ENCODE measurements at places on chromosomes 4 and X. TPM values are rescaled to one million over a fixed set of nuclear protein-coding genes. Genes with fewer than 3 reads are reported as not detected.

ARHGAP4 gene
- 85.4 TPM for total RNA-seq

DNA sequence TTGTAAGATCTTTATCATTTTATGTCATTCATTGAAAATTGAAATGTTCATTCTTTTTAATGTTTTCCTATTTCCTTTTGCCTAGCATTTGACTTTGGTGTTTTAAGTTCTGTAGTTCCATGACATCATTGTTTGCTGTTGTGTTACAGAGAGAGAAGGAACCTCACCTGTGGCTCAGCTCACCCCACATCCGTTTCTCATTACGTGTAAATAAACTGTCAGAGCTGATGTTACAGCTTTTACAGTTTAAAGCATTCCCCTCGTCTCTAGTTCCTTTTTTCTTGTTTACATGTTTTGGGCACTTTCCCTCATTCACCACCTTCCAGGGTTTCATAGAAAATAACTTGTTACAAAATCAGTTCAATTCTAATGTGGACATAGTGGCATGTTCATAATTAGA lies 137.2 kb downstream of the FNIP2 start:
- no peaks in the 10 kb centered on the region for H3K4me1 ChIP-seq
- no peak overlapping the region for H3K4me3 ChIP-seq
- peaks cover 8% of the 10 kb centered on the region for H3K36me3 ChIP-seq
- H3K27me3 ChIP-seq: no peaks in the 10 kb centered on the region
- no peak for DNase-seq

- H3K4me3 ChIP-seq: no peak overlapping the region
- no peak for DNase-seq
- no peaks in the 10 kb centered on the region for H3K36me3 ChIP-seq
- H3K27ac ChIP-seq: no peak overlapping the region
These were observed 31.2 kb upstream of the UXT start for GRCh38 chrX:47690175-47690574.

GPRIN3 gene
- total RNA-seq: 14.4 TPM

AWAT2 gene
- not detected for total RNA-seq

TRIM61 gene
- total RNA-seq: 1.8 TPM

ITM2A gene
- total RNA-seq: 125 TPM

DNA sequence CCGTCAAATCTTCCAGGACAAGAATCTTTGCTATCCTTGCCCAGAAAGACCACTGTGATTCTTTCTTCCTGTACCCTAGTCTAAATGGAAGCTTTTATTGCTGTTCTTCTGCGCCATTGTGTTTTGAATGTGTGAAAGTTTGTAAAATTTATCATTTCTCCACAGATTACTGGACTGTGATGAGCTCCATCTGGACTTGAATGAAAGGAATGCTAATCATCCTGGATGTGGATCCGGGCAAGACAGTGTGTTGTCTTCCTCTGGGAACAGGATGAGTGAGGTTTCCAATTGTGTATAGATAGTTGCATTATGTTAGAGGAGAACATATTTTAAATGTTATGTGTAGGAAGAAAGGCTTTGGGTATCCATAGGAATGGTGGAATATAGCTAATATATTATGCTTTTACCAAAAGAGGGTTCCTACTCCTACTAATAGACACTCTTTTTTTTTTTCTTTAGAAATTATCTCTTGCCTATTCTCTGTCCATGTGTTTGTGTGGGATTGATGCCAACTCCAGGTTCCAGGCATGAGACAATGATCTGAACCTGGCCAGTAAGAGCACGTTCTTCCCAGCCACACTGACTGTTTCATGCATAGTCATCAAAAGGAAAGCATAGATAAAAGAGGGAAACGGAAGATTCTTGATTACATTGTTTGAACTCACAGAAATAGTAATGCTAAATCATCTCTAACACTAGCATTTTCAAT lies 803.6 kb upstream of the ADGRL3 start:
- H3K4me1 ChIP-seq: no peaks in the 10 kb centered on the region
- no peak overlapping the region for H3K27ac ChIP-seq
- no peak for DNase-seq
- H3K27me3 ChIP-seq: no peaks in the 10 kb centered on the region

DNA sequence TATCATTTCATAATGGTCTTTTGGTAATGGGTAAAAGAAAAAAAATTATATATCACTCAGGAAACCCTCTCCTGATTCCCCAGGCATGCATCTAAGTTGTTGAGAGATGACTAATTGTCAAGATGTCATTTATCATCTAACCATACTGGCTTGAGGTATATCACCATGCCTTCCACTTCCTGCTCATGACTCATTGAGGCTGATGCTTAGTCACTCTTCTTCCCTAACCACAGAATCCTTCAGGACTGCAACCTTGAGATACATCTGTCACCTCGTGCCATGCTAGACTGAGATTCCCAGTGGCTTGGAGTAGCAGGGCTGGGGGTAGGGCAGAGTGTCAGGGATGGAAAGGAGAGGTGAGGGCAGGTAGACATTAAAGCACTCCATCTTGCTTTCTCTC lies 782.5 kb upstream of the INTU start:
- no peaks in the 10 kb centered on the region for H3K36me3 ChIP-seq
- no peaks in the 10 kb centered on the region for H3K4me1 ChIP-seq
- DNase-seq: no peak
- H3K4me3 ChIP-seq: no peak overlapping the region
- H3K27ac ChIP-seq: no peak overlapping the region

DNA sequence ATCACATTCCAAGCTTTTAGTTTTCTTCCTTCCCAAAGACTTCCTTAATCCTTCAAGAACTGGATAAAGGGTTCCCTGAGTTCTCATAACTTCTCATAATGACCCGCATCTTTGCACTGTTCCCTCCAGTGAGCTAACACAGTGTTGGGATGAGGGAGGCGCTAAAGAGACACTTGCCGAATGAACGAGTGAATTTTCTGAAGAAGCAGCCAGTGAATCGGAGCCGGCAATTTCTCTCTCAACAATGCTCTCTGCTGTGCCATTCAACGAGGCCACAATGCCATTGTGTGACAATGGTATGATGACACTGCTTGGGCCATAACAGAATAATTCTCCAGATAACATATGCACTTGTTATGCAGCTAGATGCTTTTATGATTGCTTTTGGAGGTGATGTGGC lies 51.4 kb upstream of the ZFP42 start:
- H3K36me3 ChIP-seq: no peaks in the 10 kb centered on the region
- H3K4me1 ChIP-seq: no peaks in the 10 kb centered on the region
- no peak overlapping the region for H3K27ac ChIP-seq
- H3K27me3 ChIP-seq: no peaks in the 10 kb centered on the region
- H3K4me3 ChIP-seq: no peak overlapping the region

- H3K27ac ChIP-seq: no peak overlapping the region
- H3K4me1 ChIP-seq: no peaks in the 10 kb centered on the region
- no peaks in the 10 kb centered on the region for H3K36me3 ChIP-seq
- H3K27me3 ChIP-seq: peaks cover 22% of the 10 kb centered on the region
- no peak overlapping the region for H3K4me3 ChIP-seq
- DNase-seq: no peak
These were observed 76.6 kb downstream of the MBNL3 start for GRCh38 chrX:132412208-132412607.

ANAPC4 gene
- 98.5 TPM for total RNA-seq

DNA sequence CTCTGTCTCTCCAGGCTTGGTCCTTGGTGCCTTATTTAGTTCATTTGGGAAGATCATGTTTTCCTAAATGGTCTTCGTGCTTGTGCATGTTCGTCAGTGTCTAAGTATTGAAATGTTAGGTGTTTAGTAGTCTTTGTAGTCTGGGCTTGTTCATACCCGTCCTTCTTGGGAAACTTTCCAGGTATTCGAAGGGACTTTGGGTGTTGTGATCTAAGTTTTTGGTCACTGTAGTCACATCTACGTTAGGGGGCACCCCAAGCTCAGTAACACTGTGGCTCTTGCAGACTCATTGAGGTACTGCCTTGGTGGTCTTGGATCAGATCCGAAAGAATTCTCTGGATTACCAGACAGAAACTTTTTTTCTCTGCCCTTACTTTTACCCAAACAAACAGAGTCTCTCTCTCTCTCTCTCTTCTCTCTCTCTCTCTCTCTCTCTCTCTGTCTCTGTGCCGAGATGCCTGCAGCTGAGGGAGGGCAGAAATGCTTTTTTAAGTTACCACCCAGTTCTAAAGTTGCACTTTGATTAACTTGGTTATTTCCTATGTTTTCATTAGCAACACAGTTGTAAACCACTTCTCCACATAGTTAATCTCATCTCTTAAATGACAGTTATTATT lies 67.6 kb upstream of the SLC7A3 start:
- peak; percentile 72 for DNase-seq
- no peaks in the 10 kb centered on the region for H3K27me3 ChIP-seq
- H3K36me3 ChIP-seq: no peaks in the 10 kb centered on the region
- no peaks in the 10 kb centered on the region for H3K4me1 ChIP-seq
- H3K27ac ChIP-seq: no peak overlapping the region

DNA sequence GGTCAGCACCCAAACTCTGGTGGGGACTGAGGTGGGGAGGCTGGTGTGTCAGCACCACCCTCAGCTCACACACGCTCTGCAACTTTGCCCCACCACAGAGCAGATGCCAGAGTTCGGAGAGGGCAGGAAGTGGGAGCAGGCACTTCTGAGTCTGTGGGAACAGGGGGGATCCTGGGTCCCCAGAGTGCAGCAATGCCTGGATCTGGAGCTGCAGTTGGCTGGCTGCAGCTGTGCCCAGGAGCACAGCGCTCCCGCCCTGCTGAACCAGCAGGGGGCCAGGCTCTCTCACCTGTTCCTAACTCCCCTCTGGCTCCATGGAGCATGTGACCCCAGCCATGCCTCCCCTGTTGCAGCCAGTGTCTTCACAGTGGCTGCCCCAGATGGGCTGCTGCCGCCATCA lies 252.4 kb downstream of the SPOCK3 start:
- no peak for DNase-seq
- no peak overlapping the region for H3K27ac ChIP-seq
- H3K4me3 ChIP-seq: no peak overlapping the region

RLIM gene
- 33.5 TPM for total RNA-seq

DNA sequence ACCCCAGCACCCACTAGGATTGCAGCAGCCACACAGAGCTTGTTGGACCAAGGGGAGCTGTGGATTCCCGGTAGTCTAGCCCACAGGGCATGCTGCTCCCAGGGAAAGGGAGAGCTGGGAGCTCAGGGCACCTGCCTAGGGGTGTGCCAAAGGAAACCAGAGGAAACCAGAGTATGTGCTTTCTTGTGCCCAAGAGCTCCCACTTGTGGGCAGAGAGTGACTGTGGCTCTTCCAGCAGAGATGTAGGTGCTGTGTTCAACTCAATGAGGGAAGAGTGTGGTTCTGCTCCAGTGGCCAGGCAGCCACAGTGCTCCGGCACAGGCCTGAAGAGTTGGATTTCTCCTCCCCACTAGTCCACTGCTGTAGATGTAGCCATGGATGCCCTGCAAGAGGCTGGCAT lies 1050.0 kb upstream of the INTU start:
- no peaks in the 10 kb centered on the region for H3K4me1 ChIP-seq
- H3K4me3 ChIP-seq: no peak overlapping the region
- no peaks in the 10 kb centered on the region for H3K36me3 ChIP-seq
- H3K27ac ChIP-seq: no peak overlapping the region

DNA sequence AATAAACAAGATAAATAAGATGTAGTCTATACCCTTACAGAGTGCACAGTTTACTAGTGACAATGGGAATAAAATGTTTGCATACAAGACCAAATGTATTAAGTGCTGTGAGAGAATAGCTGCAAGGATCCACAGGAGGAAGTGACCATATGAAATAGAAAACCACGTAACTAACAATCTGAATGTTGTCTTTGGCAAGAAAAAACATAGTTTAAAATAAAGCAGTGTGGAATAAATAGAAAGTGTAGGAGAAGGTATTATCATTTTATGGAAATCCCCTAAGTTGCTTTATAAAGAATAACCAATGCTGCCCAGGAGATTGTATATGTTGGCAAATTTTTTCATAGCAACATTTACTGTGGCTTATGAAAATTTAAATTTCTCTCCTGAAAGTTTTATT lies 116.1 kb downstream of the PCDH7 start:
- no peaks in the 10 kb centered on the region for H3K36me3 ChIP-seq
- no peak overlapping the region for H3K27ac ChIP-seq
- H3K4me3 ChIP-seq: no peak overlapping the region
- H3K27me3 ChIP-seq: no peaks in the 10 kb centered on the region

XPNPEP2 gene
- total RNA-seq: 2.1 TPM

- H3K4me3 ChIP-seq: no peak overlapping the region
- H3K27ac ChIP-seq: no peak overlapping the region
- DNase-seq: no peak
- no peaks in the 10 kb centered on the region for H3K27me3 ChIP-seq
- H3K36me3 ChIP-seq: no peaks in the 10 kb centered on the region
These were observed 24.0 kb downstream of the ABCB7 start for GRCh38 chrX:75131973-75132627.

DNA sequence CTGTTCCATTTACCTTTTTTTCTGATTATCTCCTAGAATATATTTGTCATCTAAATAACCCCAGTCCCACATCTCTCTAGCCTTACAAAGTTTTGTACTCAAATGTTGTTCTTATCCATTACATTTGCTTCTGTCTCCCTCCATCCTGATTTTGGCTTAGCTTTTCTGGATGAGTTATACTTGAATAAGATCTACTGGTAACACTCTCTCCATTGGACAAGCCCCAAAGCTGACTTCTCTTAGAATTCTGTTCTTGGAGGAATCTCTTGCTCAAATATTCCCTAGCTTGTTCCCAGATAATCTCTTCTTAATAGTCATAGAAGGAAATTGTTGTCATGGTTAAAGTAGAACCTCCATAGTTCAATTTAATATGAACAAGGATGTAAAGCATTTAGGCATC lies 115.5 kb upstream of the HS3ST1 start:
- no peaks in the 10 kb centered on the region for H3K36me3 ChIP-seq
- H3K4me1 ChIP-seq: no peaks in the 10 kb centered on the region
- no peak overlapping the region for H3K4me3 ChIP-seq
- H3K27me3 ChIP-seq: no peaks in the 10 kb centered on the region
- no peak overlapping the region for H3K27ac ChIP-seq
- DNase-seq: no peak

DNA sequence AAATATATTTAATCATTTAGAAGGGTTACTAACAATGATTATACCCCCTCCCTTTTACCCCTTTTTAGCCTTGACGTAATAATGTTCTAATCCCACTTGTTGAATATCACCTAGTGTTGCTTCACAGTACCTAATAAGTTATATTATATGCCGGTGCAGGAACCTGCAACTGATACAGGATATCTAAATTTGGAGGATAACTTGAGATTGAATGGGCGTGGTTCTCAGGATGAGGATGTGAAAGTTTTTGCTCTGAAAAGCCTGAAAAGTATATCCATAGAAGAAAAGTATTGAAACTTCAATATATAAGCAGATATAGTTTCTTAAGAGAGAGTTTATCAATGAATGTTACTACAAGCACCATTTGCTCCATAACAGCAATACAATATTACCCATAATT lies 59.8 kb downstream of the ZNF711 start:
- no peaks in the 10 kb centered on the region for H3K4me1 ChIP-seq
- H3K36me3 ChIP-seq: no peaks in the 10 kb centered on the region
- no peak overlapping the region for H3K4me3 ChIP-seq
- no peak overlapping the region for H3K27ac ChIP-seq
- DNase-seq: no peak

- DNase-seq: no peak
- no peaks in the 10 kb centered on the region for H3K4me1 ChIP-seq
- H3K36me3 ChIP-seq: no peaks in the 10 kb centered on the region
- H3K4me3 ChIP-seq: no peak overlapping the region
These were observed 169.1 kb upstream of the FTHL17 start for GRCh38 chrX:31240982-31241381.

- H3K27me3 ChIP-seq: peaks cover 7% of the 10 kb centered on the region
- H3K27ac ChIP-seq: no peak overlapping the region
- DNase-seq: peak; percentile 11
- no peaks in the 10 kb centered on the region for H3K36me3 ChIP-seq
- H3K4me3 ChIP-seq: no peak overlapping the region
These were observed 457.1 kb downstream of the MID1IP1 start for GRCh38 chrX:39258331-39258730.

GRCh38 chr4:152680988-152681603 lies 1.3 kb upstream of the TMEM154 start:
- no peak for DNase-seq
- no peak overlapping the region for H3K27ac ChIP-seq
- H3K4me3 ChIP-seq: no peak overlapping the region
- H3K27me3 ChIP-seq: peaks cover 7% of the 10 kb centered on the region

Data from lung (tissue), 17 donors.